Karpas-422 (cell line): ENCODE measurements at places on chromosomes 11 and 22. TPM values are rescaled to one million over a fixed set of nuclear protein-coding genes. Genes with fewer than 3 reads are reported as not detected.

GRCh38 chr11:66600219-66600618, 7.2 kb downstream of the CCS start:
- H3K36me3 ChIP-seq, result 0 out of 2 replicates have a peak, but pooled peaks cover 6% of the 10 kb centered on the region
- DNase-seq, result no peak
- H3K4me3 ChIP-seq, result no peak overlapping the region
- H3K27me3 ChIP-seq, result no peaks in the 10 kb centered on the region
- peaks cover 12% of the 10 kb centered on the region for H3K4me1 ChIP-seq
- no peak overlapping the region for H3K27ac ChIP-seq

GRCh38 chr11:576811-577610, 741 bp downstream of the PHRF1 start:
- H3K27me3 ChIP-seq, result no peaks in the 10 kb centered on the region
- H3K4me1 ChIP-seq, result peaks cover 19% of the 10 kb centered on the region
- peaks cover 10% of the 10 kb centered on the region; the same call in 1 of the 2 replicates for H3K36me3 ChIP-seq
- H3K4me3 ChIP-seq, result peak overlapping the region; percentile 78
- H3K27ac ChIP-seq, result peak overlapping the region; percentile 2; the same call in 1 of the 2 replicates

CNGA4 gene
- total RNA-seq, result 1.7 and 2.0 TPM in 2 replicates

GRCh38 chr22:17243524-17243923, 24.3 kb upstream of the ADA2 start:
- H3K36me3 ChIP-seq, result no peaks in the 10 kb centered on the region
- H3K27ac ChIP-seq, result no peak overlapping the region
- no peak overlapping the region for H3K4me3 ChIP-seq
- peak; percentile 64 for DNase-seq

POU2AF2 gene
- total RNA-seq, result not detected in 2 replicates

OVOL1 gene
- total RNA-seq, result not detected in 2 replicates

GRCh38 chr22:29903371-29903770, 20.4 kb downstream of the MTMR3 start:
- peaks cover 10% of the 10 kb centered on the region for H3K4me1 ChIP-seq
- no peaks in the 10 kb centered on the region for H3K27me3 ChIP-seq
- H3K4me3 ChIP-seq, result no peak overlapping the region
